ENCODE measurements at places on chromosomes 5 and 9.

GRCh38 chr5:11224436-11225187, 463.6 kb upstream of the DAP start:
- DNase-seq = no peak

DNA sequence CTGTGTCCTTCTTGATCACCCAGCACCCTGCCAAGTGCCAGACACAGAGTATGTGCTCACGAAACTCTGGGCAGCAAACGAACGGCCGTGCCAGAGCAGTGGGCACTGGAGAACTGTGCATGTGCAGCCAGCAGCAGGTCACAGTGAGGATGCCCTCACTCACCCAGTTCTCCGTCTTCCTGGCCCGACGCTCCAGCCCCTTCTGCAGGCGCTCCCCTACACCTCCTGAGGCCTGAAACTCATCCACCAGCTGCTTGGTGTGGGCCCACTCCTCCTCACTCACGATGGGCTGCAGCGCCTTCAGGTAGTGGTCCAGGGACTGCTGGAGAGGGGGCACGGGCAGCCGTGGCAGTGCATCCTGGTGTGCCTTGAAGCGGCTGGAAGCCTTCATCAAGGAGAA, 2.9 kb downstream of the CRAT start:
- no peak for DNase-seq

DNA sequence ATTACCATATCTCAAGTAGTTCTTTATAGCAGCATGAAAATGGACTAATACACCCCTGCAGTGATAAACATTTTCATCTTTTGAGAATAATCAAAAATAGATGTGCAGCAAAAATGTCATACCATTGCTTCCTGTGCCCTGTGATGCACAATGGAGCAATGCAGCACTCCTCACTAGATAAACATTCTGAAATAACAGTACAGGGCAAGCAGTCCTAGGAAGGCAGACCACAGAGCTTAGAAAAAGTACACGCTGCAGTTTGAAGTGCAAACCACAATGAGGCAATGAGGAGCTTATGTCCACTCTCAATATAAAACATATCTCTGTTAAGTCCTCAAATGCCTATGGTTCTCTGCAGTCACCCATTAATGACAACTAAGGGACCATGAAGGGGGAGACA, 367.6 kb downstream of the PDE4D start:
- DNase-seq = peak; percentile 55

GRCh38 chr9:83466351-83466750, 71.8 kb downstream of the FRMD3 start:
- no peak for DNase-seq

GRCh38 chr5:6454628-6455053, 6.0 kb downstream of the UBE2QL1 start:
- DNase-seq = no peak

DNA sequence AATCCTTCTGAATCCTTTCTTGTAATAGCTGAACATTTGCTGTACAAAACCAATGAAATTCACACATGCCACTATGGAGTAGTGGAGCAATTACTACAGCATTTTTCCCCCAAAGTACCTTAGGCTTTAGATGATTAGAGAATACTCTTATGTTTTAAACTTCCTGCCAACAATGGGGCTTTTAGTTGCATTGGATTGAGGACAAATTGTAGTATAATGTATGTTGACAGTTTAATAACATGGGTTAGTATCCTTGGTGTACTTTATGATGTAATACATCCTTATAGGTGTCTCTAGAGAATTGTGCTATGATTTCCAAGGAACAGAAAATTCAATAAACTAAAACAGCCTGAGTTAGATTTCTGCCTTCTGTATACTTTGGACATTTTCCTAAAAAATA, 422.7 kb upstream of the GRAMD2B start:
- DNase-seq = no peak

GRCh38 chr5:13133951-13134350, 810.5 kb downstream of the DNAH5 start:
- DNase-seq = no peak

DNA sequence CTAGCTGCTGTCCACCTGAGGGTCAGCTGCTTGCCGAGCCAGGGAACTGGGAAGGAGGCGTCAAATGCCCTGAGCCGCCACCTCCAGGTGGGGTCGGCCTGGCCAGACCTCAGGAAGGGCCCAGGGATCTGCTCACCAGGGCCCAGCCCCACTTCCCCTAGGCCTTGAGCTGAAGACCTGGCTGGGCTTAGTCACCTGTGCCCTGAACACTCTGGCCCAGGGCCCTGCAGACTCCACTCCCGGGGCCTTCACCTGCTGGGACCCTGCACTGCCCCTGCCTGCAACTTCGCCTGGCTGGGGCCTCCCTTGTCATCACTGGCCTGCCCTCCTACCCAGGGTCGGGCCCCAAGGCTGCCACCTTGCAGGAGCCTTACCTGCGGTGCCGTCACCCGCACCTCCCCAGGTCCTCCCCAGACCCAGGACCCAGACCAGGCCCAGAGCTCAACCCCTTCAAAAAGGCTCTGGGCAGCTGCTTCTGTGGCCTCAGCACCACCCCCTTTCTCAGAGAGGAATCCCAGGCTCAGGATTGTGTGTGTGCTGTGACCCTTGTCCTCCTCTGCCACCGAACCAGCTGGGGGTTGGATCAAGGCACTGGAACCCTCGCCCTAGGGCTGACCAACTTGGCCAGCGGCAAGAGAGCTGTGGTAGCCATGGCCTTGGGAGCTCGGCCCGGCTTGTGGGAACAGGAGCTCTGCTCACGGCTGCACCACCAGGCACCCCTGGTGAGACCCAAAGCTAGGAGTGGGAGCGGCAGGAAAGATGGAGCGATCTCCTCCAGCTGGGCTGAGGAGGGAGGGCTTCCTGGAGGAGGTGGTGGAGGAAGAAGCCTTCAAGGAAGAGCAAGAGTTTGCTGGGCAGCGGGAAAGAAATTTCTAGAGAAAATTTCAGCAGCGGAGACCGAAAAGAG, 1.2 kb upstream of the NELFB start:
- DNase-seq = no peak

DNA sequence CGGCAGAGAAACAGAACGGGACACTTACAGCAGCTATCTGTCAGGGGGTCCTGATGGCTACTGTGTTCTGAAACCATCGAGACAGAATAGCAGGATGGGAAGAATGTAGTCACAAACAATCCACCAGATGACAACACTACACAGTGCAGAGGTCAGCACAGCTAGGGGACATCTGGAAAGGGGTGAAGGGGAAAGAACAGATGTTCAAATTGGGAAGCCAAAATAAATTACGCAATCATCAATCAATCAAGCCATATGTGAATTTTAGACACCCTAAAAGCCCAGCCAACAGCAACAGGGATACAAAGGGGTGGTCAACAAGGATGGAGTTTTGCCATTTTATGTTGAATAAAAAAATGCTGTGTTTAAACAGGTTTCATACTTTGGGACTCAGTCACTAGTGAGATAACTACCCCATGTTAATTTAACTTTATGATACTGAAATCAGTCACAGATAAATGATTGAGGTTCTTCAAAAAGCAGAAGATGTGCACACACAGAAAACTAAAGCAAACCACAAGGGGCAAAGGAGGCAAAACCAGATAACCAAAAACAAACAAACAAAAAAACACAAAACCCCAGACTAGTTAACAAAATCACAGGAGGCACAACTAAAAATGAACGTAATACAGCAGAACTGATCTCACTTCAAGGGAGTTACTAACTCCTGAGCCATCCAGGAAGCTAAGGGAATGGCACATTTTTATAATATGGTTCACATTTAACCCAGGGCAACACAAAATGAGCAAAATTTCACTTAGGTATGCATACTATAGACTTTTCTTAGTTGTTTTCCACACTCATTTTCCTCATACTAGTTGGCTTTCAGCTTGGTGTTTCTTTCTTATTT, 65.9 kb downstream of the HABP4 start:
- peak; percentile 77 for DNase-seq

GRCh38 chr9:99713838-99714306, 107.8 kb upstream of the NR4A3 start:
- no peak for DNase-seq

GRCh38 chr9:129336130-129336528, 158.1 kb upstream of the IER5L start:
- DNase-seq = peak; percentile 84

GRCh38 chr5:170296935-170297588, 515 bp downstream of the LCP2 start:
- no peak for DNase-seq

DNA sequence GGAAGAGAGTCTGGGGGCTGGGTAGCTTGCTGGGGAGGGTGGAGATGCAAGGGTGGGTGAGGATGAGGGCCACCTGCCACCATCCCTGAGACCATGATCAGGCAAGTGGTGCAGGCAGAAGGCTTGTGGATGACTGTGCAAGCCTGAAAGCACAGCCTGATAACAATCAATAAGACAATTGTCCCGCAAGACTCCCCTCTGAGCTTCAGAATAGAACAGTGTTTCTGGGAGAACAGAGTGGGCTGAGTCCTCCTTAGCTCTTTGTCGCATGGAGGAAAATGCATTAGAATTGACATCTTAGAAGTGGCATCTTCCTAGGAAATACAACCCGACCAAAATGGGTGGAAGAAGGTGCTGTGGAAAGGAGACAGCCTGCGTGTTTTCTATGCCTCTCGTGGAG, 6.6 kb downstream of the GADD45G start:
- DNase-seq = no peak

- DNase-seq = no peak
Observed at GRCh38 chr9:117164512-117164911, 250.3 kb downstream of the ASTN2 start.

DNA sequence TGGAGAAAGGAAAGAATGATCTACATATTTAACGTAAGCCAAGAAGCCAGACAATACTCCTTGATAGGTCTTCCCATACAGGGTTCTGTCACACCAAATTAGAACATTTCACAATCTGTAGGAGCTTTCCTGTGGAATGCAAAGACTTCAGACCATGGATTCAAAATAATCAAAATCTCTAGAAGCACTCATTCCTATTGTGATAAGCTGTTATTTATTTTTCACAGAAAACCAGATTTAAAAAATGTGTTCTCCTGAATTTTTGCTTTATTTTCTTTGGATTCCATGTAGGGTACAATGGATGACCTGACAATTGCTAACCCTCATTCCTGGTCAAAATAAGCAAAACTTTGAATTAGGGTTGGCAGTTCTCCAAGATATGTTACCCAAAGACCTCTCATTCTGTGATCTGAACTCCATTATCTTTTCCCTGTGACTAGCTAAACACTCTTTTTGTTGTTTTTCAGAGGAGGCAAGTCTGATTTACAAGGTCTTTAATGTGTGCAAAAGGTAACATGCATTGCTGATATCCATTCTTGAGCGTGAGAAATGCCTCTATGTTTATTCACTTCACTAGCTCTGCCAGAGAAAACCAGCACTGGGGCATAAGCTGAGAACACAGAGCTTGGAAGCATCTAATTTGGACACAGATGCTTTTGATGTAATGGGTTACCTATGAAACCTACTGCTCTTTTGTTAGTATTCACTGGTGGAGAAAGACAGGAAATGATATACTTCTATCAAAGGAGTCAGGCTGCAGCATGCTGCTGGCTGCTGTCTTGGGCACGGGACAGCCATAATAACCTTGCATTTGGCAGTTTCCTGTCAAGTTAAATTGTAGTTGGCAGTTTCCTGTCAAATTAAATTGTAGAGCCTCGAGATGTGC, 31.4 kb downstream of the ACTBL2 start:
- DNase-seq = peak; percentile 79

DNA sequence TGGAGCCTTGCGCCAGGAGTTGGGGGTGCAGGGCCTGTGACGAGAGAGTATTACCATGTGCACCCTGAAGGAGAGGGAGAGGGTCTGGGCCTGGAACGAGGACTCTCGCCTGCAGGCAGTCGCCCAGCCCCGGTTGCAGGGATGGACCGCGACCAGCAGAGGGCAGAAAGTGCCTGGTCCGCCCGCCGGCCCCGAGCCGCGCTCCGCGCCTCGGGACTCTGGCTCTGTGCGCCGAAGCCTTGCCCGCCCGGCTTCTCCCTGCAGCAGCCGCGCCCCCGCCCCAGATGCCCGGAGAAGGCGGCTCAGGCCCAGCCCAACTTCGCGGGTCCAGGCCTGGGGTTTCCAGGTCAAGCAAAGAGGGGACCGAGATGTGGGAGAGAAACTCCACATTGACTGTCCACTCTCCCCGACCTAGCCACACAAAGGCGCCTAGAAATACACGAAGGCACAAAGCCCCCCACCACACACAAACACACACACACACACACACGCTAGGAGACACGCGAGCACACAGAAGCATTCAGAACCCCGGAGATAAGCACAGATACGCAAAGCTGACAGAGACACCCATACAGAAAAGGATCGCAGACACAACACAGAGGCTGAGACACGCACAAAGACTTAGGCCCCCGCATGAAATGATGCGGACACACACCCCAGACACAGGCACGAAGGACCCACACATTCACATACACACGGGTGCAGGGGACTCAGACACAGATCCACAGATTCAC, 2.0 kb upstream of the LMX1B start:
- DNase-seq = peak; percentile 41

- peak; percentile 58 for DNase-seq
Observed at GRCh38 chr9:129610473-129611306, 10.2 kb downstream of the C9orf50 start.

GRCh38 chr9:126613651-126614050, at the start of gene LMX1B:
Gene LMX1B (plus strand): TSS chr9:126613928. CDS start chr9:126614450, 522 bp downstream.
- peak; percentile 62 for DNase-seq

GRCh38 chr5:65721050-65721719, 724 bp downstream of the SGTB start:
- DNase-seq = peak; percentile 70

GRCh38 chr5:32489791-32490562, 45.4 kb upstream of the ZFR start:
- peak; percentile 87 for DNase-seq

DNA sequence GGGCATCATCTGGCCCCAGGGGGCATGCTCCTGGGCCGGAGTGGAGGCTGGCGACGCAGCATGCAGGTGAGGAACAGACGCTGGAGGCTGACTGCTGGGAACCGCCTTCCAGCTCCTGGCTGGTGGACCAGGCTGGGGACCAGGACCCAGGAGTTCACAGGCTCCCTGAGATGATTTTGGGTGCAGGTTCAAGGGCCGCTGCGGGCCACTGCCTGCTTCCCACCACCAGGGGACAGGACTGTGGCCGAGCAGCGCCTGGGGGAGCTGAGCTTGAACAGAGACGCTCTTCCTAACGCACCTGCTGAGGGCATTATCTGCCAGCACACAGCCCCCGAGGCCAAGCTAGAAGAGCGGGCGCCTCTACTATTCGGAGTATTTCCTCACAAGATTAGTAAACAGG, 132.1 kb upstream of the RAPGEF1 start:
- DNase-seq = no peak

- no peak for DNase-seq
Observed at GRCh38 chr5:33621514-33621913, 180.7 kb downstream of the TARS1 start.

DNA sequence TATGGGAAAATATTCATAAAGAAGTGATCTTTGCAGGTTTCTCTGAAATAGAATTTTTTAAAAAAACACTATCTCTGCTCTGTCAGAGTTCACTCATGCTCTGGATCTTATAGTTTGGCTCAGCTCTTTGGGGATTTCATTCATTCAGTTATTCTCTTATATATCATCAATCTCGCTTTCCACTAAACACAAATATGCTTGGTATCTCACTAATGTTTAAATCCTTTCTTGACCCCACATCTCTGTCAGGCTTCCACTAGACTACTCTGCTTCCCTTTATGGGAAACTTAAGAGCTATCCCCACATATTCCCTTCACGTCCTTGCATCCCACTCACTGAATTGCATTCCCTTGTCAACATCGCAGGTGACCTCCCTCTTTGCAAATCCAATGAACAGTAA, 396.1 kb downstream of the ENC1 start:
- DNase-seq = no peak

Measured in AG10803 (cell line).